ENCODE measurements at places on chromosomes 2 and 18. TPM values are rescaled to one million over a fixed set of nuclear protein-coding genes. Genes with fewer than 3 reads are reported as not detected.

DNA sequence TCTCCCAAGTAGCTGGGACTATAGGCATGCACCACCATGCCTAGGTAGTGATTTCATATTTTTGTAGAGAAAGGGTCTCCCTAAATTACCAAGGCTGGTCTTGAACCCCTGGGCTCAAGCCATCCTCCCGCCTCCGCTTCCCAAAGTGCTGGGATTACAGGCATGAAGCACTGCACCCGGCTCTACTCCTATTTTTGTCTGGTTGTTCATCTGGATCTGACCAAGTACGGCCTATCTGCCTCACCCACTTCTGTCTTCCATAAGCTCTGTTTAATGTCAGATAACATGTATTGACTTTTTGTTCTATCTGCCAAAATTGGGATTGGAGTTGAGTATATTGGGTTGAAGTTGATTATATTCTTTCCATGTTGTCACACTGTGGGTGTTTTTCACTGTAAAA, 198.4 kb downstream of the AFF3 start:
- no peak for DNase-seq

DNA sequence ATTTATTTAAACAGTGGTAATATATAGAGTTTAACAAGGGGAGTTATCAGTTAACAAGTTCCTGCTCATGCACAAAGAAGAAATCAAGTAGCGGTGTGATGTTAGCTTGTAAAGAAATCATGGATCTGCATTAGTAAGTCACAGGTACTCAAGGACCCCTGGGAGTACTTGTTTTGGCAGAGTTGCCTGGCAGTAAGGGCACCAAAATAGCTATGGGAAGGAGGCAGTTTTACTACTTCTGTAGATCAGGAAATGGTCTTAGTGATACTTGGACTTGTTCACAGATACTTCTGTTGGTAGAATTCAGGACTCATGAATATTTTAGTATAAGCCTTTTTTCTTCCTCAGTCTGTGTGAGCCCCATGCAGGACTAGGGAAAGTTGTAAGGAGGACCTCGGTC, 107.3 kb upstream of the IL1R2 start:
- DNase-seq, result no peak

- no peak for DNase-seq
Measured at GRCh38 chr2:235773188-235773928, 279.5 kb downstream of the AGAP1 start.

GRCh38 chr2:60556576-60557485, 3.4 kb upstream of the BCL11A start:
- DNase-seq, result peak; percentile 20

GRCh38 chr18:77701977-77702376, 452.3 kb downstream of the GALR1 start:
- DNase-seq, result no peak

DNA sequence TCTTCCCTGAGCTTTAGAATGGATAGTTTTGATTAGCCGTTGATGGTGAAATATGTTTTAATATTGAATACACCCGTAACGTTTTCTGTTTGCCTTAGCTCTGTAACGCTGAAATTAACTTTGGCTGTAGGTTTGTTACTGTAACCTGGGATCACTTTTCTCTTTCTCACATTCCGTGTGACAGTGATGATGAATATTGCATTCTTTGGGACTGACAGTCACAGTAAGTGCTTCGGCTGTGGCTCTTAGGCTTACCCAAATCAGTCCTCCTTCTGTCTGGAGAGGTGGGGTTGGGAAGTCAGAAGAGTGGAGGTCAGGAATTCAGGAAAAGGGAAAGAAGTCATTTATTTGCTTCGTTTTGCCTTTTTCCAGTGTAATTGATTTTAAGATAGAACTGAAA, 18.0 kb downstream of the RMC1 start:
- DNase-seq, result no peak

- peak; percentile 87 for DNase-seq
Measured at GRCh38 chr2:30706534-30707303, 100.5 kb downstream of the CAPN13 start.

- DNase-seq, result no peak
Measured at GRCh38 chr2:181404472-181404871, 52.7 kb upstream of the ITGA4 start.

- no peak for DNase-seq
Measured at GRCh38 chr2:31270131-31270530, 36.2 kb downstream of the EHD3 start.

DNA sequence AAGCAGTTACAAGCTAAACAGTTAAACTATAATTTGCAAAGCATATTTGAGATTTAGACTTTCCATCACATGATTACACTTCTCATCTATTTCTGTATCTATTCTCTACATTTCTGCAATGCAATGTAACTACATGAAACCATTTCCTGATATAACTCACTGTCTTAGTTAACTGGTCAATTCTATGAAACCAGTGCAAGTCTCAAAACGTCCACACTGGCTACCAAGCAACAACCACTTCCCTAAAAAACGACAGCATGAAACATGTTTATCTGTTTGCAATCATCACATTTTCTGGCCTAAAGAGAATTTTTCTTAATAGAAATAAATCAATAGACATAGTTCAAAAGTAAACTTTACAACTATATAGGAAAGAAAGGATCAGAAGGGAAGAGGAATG, 17.4 kb downstream of the FECH start:
- no peak for DNase-seq

DNA sequence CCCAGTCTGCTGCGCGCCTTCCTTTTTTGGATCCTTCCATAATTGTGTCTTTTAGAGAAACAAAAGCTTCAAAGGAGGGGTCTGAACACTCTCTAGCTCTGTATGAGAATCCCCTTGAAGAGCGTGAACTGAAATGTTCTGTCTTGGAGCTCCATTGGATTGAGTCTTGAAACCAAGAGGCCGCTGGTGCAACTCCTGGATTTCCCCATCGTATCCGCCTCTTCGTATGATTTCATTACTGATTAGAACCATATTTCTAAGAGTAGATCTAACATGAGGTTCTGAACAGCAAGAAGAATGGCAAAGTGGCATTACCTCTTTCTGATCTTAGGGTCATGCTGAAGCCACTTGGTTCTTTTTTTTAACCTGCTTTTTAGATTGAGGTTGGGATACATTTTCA, 31.4 kb upstream of the NRP2 start:
- no peak for DNase-seq

GRCh38 chr2:42523341-42523740, 29.6 kb upstream of the KCNG3 start:
- peak; percentile 25 for DNase-seq

GRCh38 chr2:173989160-173989883, 24.1 kb upstream of the SP3 start:
- no peak for DNase-seq

- DNase-seq, result peak; percentile 85
Measured at GRCh38 chr2:104849618-104850141, 4.2 kb upstream of the POU3F3 start.

Gene CYBRD1
- 0.76 TPM for total RNA-seq

Gene PAX8
- total RNA-seq, result 2.0 TPM

Gene CWC22
- total RNA-seq, result 20.4 TPM

Gene WNT10A
- total RNA-seq, result 1.1 TPM

Gene LIMS2
- 14.6 TPM for total RNA-seq

Gene MARCHF4
- total RNA-seq, result not detected
